ENCODE measurements at places on chromosomes 6 and 20. TPM values are rescaled to one million over a fixed set of nuclear protein-coding genes. Genes with fewer than 3 reads are reported as not detected.
A peak's percentile ranks its signal among the peaks of the same experiment; 100 is the strongest.

GRCh38 chr6:52271852-52272460 lies 12.6 kb downstream of the MCM3 start:
- no peaks in the 10 kb centered on the region for H3K27me3 ChIP-seq
- no peak for DNase-seq
- peak overlapping the region; percentile 45 for H3K27ac ChIP-seq
- peaks cover 91% of the 10 kb centered on the region for H3K36me3 ChIP-seq
- H3K4me1 ChIP-seq = no peaks in the 10 kb centered on the region
- no peak overlapping the region for H3K4me3 ChIP-seq

DNA sequence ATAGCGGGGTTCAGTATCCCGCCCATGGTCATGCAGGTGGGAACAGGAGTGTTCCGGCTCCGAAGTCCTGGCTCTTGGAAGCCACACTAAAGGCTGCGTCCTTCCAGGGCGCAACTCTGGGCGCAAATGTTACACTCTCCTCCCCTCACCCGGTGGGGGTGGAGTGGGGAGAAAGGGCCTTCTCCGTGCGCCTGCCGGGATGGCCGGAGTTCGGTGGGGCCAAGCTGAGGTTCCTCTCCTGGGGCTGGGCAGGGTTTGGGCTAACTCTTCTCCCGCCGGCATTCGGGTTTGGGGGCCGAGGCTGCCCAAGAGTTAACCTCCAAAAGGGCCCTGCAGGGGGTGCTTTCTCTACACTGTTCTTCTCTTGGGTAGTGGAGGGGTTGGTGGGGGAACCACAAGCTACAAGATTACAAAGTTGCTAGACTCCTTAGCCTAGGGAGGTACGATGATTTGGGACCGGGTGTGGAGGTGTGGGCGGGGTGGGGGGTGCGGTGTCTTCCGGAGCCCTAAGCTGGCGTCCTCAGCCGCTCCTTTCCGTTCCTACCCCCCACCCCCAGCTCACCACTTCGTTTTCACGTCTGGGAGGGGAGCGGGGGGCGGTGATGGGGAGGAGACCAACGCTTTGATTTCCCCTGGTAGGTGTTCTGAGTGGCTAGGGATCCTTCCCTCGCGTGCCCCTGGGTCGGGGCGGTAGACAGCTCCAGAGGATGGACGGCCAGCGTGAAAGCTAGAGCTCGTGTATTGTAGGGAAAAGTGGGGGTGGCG lies 12.3 kb downstream of the NRN1 start:
- H3K36me3 ChIP-seq = no peaks in the 10 kb centered on the region
- peaks cover 45% of the 10 kb centered on the region for H3K4me1 ChIP-seq
- peaks cover 90% of the 10 kb centered on the region for H3K27me3 ChIP-seq

DNA sequence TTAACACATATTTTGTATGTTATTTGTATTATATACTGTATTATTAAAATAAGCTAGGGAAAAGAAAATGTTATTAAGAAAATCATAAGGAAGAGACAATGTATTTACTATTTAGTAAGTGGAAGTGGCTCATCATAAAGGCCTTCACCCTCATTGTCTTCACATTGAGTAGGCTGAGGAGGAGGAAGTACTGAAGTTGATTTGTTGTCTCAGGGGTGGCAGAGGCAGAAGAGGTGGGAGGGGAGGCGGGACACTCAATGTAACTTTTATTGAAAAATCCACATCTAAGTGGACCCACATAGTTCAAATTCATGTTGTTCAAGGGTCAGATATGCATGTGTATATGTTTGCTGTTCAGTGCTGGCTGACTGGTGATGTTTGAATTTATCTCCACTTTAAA lies 210.2 kb upstream of the CITED2 start:
- H3K36me3 ChIP-seq = no peaks in the 10 kb centered on the region
- H3K27me3 ChIP-seq = no peaks in the 10 kb centered on the region
- DNase-seq = no peak
- no peak overlapping the region for H3K4me3 ChIP-seq

GRCh38 chr6:116616737-116617053 lies 416 bp downstream of the RSPH4A start:
- no peaks in the 10 kb centered on the region for H3K27me3 ChIP-seq
- no peaks in the 10 kb centered on the region for H3K36me3 ChIP-seq
- peak overlapping the region; percentile 73 for H3K4me3 ChIP-seq
- H3K4me1 ChIP-seq = peaks cover 18% of the 10 kb centered on the region

DNA sequence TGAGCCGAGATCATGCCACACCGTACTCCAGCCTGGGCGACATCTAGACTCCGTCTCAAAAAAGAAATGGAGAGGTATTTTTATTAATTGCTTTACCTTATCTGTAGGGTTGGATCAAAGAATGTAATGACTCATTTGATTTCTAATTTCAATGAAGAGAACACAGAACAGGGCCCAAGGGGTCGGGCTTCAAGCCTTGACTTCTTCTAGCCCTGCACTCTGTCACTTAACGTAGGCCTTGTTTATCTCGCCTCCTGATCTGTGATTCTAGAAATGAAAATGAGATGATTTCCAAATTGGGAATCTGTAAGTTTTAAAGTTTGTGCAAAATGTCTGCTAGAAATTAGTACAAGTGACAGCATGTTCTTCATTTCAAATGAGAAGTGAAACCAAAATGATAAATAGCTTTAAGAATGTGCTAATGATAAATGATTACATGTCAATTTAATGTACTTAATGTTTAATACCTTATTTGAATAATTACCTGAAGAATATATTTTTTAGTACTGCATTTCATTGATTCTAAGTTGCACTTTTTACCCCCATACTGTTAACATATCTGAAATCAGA lies 180.5 kb downstream of the SLC16A10 start:
- H3K36me3 ChIP-seq = peaks cover 69% of the 10 kb centered on the region
- no peak overlapping the region for H3K4me3 ChIP-seq
- no peak overlapping the region for H3K27ac ChIP-seq
- peaks cover 23% of the 10 kb centered on the region for H3K4me1 ChIP-seq
- no peak for DNase-seq
- no peaks in the 10 kb centered on the region for H3K27me3 ChIP-seq

Gene CLIC5
- total RNA-seq = 285 TPM

DNA sequence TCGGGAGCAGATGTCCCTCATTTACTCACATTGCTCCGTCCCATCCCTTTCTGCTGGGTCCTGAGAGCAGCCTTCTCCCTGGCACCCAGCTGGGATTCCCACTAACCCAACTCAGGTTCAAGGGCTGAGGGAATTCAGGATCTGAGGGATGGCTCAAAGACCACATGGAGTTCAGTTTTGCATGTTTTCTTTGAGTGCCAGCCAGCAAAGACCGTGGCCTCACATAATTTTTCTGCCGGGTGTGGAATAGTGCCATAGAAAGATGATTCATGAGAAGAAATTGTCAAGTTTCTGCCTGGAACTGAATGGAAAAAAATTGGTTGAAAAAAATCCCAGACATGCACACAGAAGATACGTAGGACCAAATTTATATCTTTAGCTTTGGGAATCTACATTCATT lies 168.6 kb downstream of the CD83 start:
- no peaks in the 10 kb centered on the region for H3K27me3 ChIP-seq
- no peak overlapping the region for H3K27ac ChIP-seq
- DNase-seq = no peak
- peaks cover 10% of the 10 kb centered on the region for H3K4me1 ChIP-seq
- no peak overlapping the region for H3K4me3 ChIP-seq
- no peaks in the 10 kb centered on the region for H3K36me3 ChIP-seq

GRCh38 chr6:73299151-73299971 lies 36.4 kb upstream of the KHDC1 start:
- H3K36me3 ChIP-seq = no peaks in the 10 kb centered on the region
- H3K27ac ChIP-seq = no peak overlapping the region
- peaks cover 51% of the 10 kb centered on the region for H3K27me3 ChIP-seq
- no peaks in the 10 kb centered on the region for H3K4me1 ChIP-seq
- H3K4me3 ChIP-seq = peak overlapping the region; percentile 57

- H3K27ac ChIP-seq = no peak overlapping the region
- no peaks in the 10 kb centered on the region for H3K36me3 ChIP-seq
- H3K27me3 ChIP-seq = no peaks in the 10 kb centered on the region
- H3K4me3 ChIP-seq = no peak overlapping the region
- H3K4me1 ChIP-seq = no peaks in the 10 kb centered on the region
These were observed 621.1 kb upstream of the ADGRB3 start for GRCh38 chr6:68013780-68014515.

GRCh38 chr20:20393207-20394120 lies 25.6 kb downstream of the INSM1 start:
- H3K27me3 ChIP-seq = no peaks in the 10 kb centered on the region
- no peak overlapping the region for H3K4me3 ChIP-seq
- no peak for DNase-seq
- H3K36me3 ChIP-seq = peaks cover 56% of the 10 kb centered on the region

DNA sequence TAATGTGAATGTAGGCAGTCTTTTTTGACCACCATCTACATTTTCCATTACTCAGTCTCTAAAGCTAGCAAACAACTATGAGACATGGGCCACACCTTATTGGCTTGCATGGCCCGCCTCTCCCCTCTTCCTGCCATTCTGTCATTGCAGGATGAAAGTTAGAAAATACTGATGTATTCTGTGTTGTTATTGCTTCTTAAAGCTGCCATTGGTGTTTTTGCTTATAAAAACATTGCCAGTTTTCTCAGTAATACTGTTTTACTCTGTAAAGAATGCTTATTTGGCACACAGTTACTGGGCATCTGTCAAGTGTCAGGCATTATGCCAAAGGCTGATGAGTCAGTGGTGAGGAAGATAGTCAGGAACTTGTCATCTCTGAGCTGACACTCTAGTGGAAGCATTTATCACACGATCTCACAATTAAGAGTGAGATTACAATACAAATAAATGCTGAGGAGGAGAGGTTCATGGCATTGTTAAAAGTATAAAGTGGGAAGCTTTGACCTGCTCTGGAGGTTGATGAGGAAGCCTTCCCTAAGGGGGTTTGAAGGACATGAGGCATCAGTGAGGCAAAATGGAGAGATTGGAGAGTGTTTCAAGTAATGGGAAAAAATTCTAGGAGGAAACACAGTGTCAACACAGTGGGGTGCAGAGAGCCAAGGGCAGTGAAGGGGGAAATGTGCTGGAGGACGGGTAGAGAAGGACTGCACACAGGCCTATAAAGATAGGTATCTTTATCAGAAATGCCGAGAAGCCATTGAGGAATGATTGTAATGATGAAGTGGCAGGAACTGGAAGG lies 14.7 kb downstream of the KLHL32 start:
- DNase-seq = no peak
- H3K27me3 ChIP-seq = no peaks in the 10 kb centered on the region
- H3K4me1 ChIP-seq = peaks cover 8% of the 10 kb centered on the region
- no peak overlapping the region for H3K27ac ChIP-seq

Measured in left ventricle myocardium inferior (tissue), 1 donor.